Mammary epithelial cell (primary cell): ENCODE measurements at places on chromosomes 12 and 14. TPM values are rescaled to one million over a fixed set of nuclear protein-coding genes. Genes with fewer than 3 reads are reported as not detected.

GRCh38 chr12:109804820-109805761, 28.1 kb downstream of the TRPV4 start:
- peak; percentile 35 for DNase-seq

- no peak for DNase-seq
Measured at GRCh38 chr12:21568115-21568514, 36.5 kb downstream of the GYS2 start.

GRCh38 chr12:84464616-84465015, 448.0 kb downstream of the SLC6A15 start:
- DNase-seq, result no peak

GRCh38 chr12:93015871-93016751, 87.0 kb upstream of the EEA1 start:
- DNase-seq, result peak; percentile 32

- peak; percentile 39 for DNase-seq
Measured at GRCh38 chr12:47219243-47219642, 139.5 kb upstream of the AMIGO2 start.

- DNase-seq, result no peak
Measured at GRCh38 chr14:93914278-93914677, 12.9 kb upstream of the FAM181A start.

DNA sequence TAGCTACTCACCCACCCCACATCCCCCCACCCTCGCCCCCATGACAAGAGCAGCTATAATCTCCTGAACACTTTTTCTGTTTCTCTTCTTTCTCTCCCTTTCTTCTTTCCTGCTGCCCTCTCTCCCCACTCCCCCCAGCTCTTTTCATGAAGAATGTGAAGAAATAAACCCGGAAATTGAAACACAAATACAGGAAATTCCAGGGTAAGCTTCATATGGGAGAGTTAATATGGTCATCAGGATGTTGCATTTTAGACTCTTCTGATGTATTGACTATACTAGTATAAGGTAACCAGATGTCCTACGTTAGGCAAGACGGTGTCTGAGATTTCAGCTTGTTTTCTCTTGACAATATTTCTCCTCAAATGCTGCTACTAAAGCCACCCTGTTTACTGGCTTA, 41.6 kb upstream of the LRIG3 start:
- no peak for DNase-seq

DNA sequence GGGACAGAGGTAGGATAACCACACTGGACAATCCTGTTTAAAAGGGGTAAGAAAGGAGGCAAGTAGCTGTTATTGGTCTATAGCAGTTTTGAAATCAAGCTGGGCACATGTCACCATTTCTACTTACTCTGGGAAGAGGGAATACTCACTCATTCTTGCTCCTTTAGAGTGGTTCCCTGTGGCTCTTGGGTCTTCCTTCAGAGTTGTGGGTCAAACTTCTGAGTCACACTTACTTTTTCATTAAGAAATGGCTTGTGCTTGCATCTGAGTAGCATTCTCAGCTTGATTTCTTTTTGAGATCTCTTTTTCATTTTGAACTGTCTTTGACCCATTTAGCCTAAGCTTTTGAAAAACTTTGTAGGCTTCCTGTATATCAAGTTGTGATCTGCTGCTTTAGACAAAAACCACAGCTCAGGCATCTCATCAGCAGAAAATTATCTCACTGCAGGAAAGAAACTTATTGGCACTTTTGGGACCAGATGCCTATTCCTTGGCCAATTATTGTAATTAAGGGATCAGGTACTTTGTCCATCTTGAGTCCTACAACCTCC, 122.2 kb downstream of the AEBP2 start:
- no peak for DNase-seq

DNA sequence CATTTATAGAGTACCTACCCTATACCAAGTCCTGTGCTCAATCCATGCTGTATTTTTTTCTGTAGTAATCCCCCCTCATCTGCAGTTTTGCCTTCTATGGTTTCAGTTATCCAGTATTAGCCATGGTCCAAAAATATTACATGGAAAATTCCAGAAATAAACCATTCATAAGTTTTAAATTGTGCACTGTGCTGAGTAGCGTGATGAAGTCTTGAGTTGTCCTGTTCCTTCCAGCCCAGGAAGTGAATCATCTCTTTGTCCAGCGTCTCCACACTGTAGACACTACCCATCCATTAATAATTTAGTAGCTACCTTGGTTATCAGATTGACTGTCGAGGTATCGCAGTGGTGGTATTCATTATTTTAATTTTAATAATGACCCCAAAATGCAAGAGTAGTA, 54.2 kb downstream of the SUDS3 start:
- no peak for DNase-seq

DNA sequence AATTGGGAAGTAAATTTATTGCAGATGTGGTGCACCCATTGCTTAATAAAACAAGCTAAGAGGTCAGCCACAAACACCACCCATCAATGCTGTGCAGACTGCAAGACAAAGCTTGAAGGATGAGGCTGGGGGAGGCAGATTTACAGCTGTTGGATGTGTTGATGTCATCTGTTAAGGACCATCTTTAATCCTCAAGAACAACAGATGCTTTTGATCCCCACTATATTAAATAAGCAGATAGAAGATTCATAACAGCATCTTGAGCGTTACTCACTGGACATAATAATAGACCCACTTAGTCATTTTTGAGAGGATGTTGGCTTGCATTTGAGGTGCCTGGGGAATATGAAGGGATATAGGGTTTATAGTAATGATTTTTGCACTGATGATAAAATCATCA, 58.8 kb downstream of the GPR68 start:
- DNase-seq, result no peak

DNA sequence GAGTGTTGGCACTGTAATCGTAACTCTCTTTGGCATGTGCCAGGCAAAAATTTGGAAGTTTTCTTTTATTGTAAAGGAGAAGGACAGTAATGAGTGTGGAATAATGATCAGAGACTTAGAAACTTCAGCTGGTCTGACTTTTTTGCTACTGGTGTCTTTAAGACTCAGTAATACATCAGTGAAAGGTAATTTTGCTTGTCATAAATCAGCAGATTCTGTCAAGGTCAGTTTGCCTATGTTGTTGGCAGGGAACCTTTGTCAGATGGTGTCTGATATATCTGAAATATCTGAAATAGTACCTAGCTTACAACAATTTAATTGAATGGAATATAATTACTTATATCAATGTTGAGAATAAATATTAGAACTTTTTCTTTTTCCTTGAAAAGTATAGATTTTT, 516.9 kb downstream of the LRFN5 start:
- no peak for DNase-seq

DNA sequence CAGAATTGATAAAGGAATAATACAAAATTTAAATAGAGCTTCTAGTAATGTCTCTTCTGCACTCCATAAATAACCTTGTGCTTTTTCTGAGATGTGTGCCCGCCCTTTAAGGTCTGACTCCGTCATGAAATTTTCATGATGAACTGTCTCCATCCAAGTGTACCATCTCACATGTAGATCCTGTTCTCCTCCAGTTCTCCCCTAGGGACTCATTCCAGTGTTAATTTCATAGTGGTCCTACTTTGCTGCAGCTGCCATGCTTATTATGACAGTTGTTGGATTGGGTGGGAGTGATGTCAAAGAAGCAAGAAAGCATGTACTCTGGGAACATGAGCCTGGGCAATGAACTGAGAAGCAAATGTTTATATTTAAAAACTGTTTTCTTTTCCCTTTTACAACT, 442.5 kb upstream of the PDE3A start:
- no peak for DNase-seq

Gene ABCC9
- total RNA-seq, result not detected in 2 replicates

Gene GLS2
- 6.5 TPM for total RNA-seq

- no peak for DNase-seq
Measured at GRCh38 chr14:44446965-44447364, 60.1 kb downstream of the FSCB start.

- peak; percentile 68 for DNase-seq
Measured at GRCh38 chr12:51972849-51973273, 21.4 kb downstream of the ACVR1B start.

DNA sequence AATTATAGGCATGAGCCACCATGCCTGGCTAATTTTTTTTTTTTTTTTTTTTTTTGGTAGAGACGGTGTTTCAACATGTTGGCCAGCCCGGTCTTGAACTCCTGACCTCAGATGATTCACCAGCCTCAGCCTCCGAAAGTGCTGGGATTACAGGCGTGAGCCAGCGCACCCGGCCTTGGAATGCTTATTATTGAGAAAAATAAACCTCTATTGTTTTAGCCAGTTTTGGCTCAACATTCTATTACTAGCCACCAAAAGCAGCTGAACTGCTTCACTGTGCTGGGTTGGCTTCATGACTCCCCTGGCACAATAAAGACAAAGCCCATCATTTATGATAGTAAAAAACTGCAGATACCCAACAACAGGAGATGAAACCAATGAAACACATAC, 93.5 kb upstream of the CEP83 start:
- peak; percentile 95 for DNase-seq

Gene ZNF385A
- 96.7 and 102 TPM in 2 replicates for total RNA-seq

DNA sequence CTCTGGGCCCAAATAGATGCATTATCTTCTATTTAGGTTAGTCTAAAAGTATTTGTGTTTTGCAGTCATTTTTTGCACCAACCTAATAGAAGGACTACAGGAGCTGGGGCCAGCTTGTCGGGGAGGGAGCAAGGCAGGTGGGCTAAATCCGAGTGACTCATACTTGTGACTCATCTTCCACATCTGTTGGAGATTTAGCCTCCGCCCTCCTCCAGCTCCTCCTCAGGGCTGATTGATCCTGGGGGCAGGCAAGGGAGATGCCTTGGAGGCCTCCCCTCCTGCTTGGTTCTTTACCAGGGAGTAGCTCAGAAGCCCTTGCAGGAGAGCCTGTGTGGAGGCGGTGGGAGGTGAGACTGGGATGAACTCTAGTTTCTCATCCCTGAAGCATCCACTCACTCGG, 27.9 kb downstream of the RHOF start:
- DNase-seq, result peak; percentile 58

DNA sequence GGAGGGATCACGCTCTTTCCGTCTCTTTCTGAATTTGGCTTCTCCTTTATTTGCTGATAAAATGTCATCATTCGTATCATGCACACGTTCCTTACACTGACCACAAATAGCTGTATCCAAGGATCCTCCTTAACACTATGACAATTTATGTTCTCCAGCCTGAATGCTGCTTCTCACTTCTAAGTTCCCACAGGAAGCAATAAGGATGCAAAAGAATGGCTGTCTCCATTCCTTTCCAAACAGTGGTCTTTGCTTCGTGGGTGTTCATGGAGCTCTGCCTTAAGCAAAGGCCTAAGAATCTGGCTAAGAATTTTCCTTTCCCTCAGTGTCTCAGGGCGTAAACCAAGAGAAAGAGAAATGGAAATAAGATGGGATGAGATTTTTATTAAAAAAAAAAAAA, 200.2 kb downstream of the ITPR2 start:
- DNase-seq, result no peak

- DNase-seq, result no peak
Measured at GRCh38 chr14:84152452-84152851, 1377.5 kb upstream of the FLRT2 start.

Gene IL31
- not detected in 2 replicates for total RNA-seq

GRCh38 chr12:110198386-110198785, 74.2 kb downstream of the IFT81 start:
- no peak for DNase-seq

Gene MYO1H
- total RNA-seq, result not detected

GRCh38 chr12:64806593-64807460, 17.6 kb upstream of the TBC1D30 start:
- no peak for DNase-seq

Gene KRT72
- not detected for total RNA-seq

DNA sequence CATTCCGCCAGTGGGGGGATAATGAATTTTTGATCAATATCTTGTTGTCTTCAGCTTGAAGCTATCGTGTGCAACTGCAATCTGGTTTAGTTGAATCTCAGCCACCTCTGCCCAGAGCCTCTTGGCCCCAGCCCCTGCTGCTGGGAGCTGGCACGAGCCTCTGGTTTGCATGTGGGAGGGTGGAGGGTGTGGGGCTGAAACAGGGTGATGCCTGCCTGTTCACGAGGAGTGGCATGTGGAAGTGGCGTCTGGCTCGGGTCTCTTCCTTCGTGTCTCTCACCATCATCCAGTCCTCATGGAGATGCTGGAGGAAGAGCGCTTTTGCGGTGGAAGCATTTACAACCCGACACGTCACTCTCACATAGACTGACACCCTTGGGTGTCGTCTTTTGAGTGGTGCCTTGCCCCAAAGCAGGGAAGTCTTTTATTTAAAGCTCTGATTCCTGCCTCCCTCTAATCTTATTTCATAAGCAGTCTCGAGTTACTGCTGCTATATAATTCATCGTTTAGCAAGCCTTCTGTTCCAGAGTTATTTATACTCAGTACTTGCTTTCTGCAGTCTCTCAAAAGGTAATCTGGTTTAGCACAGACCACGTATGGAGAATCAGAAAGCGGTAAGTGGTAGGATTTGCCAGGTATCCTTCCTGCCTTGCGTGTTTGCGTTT, 64.5 kb downstream of the AACS start:
- DNase-seq, result no peak

- no peak for DNase-seq
Measured at GRCh38 chr14:87014856-87015255, 978.1 kb downstream of the GALC start.

- no peak for DNase-seq
Measured at GRCh38 chr12:94264736-94265485, 116.5 kb downstream of the PLXNC1 start.

Gene PCK2
- total RNA-seq, result 129 and 136 TPM in 2 replicates
